Mesothelial cell of epicardium (in vitro differentiated cells): ENCODE measurements at places on chromosomes 7 and 10.

DNA sequence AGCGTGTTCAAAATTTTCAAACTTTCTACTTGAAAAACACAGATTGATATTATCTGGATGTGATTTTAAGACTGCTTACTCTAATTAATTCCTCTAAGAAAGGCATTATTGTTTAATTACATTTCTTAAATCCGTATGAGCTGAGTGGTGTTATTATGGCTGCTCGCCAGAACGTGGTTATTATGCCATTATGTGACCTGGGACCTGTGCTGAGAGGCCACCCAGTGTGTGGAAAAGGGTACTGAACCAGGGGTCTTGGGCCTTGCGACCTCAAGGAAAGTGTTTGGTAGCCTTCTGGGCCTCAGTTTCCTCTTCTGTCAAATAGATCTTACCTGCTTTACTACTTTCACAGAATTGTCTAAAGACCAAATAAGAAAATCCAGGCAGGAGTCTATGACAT, 15.4 kb downstream of the LGI1 start:
- DNase-seq, result no peak

GRCh38 chr10:127802531-127803095, 65.6 kb downstream of the FOXI2 start:
- no peak for DNase-seq

GRCh38 chr7:112052993-112053736, 153.0 kb downstream of the DOCK4 start:
- DNase-seq, result no peak

DNA sequence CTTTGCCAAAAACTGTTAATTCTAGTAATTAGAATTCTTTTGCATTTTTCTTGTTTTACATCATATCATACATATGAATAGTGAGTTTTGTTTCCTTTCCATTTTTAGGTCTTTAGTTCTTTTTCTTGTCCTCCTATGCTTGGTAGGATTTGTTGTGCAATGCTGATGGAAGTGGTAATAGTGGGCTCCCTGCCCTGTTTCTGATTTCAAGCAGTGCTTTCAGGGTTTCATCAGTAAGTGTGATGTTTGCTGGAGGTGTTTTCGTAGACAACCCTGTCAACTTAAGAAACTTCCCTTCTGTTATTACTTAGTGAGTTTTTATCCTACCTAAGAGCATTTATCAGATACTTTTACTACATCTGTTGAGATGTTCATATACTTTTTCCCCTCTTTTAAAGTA, 50.5 kb downstream of the CSGALNACT2 start:
- no peak for DNase-seq

DNA sequence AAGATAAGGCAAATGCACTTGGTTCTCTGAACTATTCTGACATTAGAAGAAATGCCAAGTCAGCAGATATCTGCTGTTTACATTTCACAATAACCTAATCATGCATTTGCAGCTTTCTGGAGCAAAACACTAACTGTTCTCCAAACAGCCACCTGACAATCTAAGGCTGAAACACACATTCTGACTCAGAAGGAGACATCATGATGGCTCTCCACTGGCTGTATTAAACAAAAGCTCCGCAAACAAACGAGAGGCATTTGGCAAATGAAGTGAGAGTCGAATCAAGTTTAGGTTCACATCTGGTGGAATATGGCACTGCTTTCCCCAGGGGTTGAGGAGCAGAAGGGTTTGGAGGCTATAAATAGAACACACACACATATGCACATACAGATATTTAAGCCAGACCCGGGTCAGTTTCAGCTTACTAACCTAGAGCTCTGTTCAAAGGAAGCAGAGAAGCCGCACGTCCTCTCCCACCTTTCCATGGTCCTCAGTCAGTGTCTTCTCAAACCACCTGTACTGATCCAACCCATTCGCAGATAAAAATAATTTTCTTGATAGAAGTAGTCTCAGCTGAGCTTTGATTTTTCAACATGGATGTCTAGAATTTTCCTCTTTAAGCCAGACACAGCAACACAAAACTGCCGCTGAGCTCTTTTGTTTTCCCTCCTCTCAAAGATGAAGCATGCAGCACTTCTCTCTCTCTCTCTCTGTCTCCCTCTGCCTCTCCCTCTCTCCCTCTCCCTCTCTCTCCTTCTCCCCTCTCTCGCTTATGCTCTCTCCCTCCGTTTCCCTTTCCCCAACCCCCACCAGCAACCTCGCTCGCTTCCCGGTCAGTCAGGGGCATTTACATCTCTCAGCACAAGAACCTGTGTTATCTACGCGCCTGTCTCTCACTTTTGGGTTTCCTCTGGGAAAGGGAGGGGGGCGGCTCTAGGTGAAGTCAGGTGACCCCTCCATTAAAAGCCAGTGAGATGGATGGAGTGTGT, 682.8 kb downstream of the MAGI2 start:
- DNase-seq, result no peak

DNA sequence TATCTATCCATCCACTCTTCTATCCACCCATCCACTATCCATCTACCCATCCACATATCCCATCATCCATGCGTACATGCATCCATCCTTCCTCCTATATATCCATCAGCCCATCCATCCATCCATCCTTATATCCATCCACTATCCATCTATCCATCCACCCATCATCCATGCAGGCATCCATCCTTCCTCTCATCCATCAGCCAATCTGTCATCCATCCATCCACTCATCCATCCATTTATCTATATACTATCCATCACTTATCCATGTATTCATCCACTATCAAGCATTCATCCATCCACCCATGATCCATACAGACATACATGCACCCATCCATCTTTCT, 485.9 kb downstream of the DNAJB6 start:
- no peak for DNase-seq

- DNase-seq, result no peak
Observed at GRCh38 chr7:43462836-43463235, 120.1 kb upstream of the STK17A start.

DNA sequence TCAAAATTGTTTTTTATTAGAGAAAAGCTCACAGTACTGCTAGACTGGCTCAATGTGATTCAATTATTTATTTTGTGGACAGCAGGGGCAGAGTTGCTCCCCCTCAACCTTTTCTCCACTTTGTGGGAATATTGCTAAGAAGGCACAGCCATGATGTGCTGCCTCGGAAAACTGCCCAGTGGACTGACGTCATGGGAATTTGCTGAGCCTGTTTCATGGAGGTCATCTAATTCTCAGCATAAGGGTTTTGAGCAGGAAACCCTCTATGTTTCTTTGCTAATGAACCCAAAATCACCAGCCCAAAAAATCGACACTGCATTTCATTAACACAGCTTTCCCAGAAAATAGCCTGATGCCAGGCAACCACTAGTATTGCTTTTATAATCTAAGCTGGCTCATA, 228.8 kb upstream of the FAM3C start:
- no peak for DNase-seq

DNA sequence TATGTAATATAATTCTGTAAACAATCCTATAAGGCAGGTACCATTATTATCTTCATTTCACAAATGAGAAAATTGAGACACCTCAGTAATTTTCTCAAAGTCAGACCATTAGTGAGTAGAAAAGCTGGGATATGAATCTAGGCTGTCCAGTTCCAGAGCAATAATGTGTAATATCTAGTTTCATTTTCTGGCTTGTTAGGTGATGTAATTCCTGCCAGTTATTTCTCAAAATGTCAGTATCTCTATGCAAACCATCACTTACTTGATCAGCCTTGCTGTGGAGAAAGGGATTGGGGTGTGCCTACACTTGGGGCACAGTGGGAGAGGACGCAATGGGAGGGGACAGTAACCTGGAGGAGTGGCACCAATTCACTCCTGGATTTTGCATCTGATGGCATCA, 157.5 kb downstream of the LYZL1 start:
- no peak for DNase-seq

DNA sequence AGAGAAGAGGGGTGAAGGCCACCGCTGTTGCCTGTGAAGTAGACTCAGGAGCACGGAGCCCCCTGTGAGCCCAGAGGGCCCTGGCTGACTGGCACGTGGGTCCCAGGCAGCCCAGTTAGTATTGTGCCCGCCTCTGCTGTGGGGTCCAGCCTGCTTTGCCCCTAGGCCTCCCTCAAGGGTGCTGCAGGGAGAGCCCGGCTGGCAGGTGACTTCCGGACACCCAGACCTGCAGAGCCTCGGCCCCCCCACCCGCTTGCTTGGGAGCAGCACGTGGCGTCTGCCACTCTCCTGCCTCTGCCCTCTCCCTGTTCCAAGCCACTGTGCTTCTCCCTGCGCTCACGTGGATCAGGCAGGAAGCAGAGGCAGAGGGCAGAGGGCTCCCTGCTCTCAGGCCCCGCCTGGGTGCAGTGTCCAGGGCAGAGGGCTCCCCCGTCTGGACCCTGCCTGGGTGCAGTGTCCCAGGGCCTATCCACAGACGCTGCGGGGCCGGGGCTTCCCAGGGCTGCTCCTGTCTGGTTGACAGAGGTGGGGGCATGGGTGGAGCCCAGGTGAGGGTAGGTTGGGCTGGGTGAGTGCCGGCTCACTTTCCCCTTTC, 88.4 kb downstream of the DNAJB6 start:
- DNase-seq, result no peak

DNA sequence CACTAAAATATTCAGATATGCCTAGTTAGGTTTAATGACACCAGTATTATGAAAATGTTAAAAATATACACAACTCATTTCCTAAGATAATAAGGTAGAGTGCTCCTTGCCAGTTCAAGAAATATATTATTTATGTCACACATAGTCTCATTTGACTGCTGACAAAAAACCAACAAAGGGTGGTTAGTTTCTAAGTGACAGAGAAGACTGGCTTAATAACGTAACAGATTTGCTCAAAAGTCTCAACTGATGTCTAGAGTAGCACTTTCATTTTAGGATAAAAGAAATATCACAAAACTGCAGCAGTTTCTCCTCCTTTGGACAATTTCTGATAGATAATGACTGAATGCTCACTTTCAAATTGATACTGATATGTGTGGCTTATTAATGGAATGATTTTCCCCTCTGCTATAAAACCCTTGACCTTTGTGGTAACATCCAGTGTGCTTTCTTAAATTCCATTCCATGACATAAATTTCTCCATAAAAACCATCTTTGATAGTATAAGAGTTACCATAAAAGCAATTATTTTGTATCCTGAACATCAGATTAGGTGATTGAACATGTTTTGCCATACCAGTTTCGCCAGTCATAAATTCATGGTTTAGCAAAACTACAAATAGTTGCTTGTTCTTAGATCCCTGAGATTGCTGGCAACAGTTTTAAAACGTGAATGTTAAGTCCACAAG, 94.2 kb downstream of the NRBF2 start:
- DNase-seq, result no peak

- DNase-seq, result no peak
Observed at GRCh38 chr10:132981173-132981555, 38.8 kb upstream of the CFAP46 start.

- no peak for DNase-seq
Observed at GRCh38 chr10:75632805-75633462, 201.5 kb downstream of the LRMDA start.

DNA sequence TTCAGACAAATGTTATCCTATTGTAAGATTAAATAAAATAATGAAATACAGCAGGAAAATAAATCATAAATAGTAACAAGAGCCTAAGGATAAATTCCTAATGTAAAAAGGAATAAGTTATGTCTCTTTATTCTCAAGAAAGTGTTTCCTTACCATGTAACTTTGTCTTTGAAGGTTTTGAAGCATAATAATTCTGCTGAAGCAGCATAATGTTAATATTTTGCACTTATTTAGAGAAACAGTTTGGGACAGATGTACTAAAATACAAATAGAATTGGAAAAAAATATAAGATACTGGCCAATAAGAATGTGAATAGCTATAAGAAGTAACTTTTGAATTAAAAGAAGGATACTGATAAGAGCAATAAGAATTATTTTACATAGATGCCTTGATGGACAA, 45.7 kb downstream of the GRM3 start:
- no peak for DNase-seq

- no peak for DNase-seq
Observed at GRCh38 chr7:70498232-70498992, 633.5 kb upstream of the GALNT17 start.

GRCh38 chr10:116159197-116159596, 113.8 kb downstream of the GFRA1 start:
- DNase-seq, result no peak

- DNase-seq, result no peak
Observed at GRCh38 chr7:148697256-148698006, 1.3 kb upstream of the CUL1 start.
